ENCODE measurements at places on chromosomes 5 and 9.

DNA sequence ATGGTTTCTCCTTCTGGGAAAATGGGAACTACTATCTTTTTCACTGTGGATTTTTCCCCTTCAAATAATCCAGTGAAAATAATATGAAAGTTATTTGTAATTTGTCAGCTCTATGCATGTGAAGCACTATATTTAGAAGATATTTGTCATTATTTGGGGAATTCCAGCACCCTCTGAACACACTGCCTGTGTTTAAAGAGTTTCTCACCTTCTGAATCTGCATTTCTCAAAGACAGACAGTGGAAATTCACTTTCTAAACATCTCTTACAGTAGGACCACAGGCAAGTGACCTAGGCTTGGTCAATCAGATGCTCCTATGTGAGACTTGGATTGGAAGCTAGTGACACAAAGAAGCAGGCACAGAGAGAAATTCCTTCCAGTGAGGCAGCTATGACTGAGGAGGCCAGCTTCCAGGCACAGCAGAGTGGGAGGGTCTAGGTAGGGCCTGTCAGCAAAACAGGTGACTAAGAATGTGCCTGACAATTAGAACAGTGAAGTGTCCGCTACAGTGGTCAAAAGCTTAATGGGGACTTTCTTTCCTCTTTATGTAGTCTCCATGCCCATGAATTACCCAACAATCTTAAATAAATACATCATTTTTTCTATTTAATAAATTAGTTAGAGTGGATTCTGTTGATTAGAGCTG is 167.2 kb downstream of the HMHB1 start:
- DNase-seq, result no peak

- peak; percentile 5 for DNase-seq
These were observed 133.9 kb downstream of the FSTL4 start for GRCh38 chr5:133478199-133478985.

DNA sequence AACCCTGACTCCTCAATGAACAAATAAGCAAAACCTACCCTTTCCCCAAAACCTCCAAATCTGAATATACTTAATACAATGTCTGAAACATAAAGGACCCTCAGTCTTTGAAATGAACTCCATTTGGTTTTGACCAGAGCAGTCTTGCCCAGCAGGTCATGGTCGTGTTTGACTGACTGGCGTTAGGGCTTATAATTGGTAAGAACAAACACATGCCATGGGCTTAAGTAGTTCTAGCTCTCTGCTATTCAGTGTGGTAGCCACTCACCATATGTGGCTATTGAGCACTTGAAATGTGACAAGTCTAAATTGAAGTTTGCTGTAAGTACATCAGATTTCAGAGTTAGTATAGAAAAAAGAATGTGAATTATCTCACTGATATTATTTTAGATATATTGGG is 42.1 kb downstream of the LRRTM2 start:
- DNase-seq, result no peak

DNA sequence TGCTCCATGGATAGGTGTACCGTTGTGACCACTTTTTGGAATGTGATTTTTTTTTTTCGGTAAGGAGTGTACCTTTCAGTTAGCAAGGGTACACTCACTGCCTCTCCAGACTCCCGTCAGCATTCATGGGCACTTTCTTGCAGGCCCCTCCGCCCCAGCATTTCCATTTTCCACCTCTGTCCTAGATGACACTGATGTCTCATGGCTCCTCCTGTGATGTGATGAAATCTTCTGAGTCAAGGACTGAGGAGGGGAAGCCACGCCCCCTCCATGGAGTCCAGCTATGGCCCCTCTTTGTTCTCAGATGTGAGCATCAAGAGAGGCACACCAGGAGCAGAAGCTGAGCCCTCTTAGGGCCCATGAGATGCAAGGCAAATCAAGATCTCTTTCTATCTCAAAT is 61.8 kb downstream of the CTSL start:
- DNase-seq, result no peak

GRCh38 chr5:134555890-134556311 is 30.4 kb downstream of the JADE2 start:
- DNase-seq, result peak; percentile 47

- DNase-seq, result no peak
These were observed 59.6 kb upstream of the TBC1D2 start for GRCh38 chr9:98315067-98315453.

DNA sequence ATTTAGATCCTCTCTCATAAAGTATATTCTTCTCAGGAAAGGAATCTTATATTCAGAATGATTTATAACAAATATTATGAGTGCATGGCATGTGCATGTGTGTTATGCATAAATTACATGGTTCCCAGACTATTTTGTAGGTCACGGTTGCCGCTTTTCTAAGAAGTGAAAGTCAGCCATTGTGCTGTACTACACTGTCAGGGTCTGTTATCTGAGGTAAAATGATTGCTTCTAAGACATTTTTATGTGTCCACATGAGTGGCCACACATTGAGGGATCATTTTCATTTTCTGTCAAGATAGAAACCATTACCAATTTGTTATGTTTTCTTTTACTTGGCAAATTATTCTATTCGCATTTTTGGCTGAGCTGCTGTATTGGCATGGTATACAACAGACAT is 210.8 kb downstream of the CWC27 start:
- DNase-seq, result no peak

DNA sequence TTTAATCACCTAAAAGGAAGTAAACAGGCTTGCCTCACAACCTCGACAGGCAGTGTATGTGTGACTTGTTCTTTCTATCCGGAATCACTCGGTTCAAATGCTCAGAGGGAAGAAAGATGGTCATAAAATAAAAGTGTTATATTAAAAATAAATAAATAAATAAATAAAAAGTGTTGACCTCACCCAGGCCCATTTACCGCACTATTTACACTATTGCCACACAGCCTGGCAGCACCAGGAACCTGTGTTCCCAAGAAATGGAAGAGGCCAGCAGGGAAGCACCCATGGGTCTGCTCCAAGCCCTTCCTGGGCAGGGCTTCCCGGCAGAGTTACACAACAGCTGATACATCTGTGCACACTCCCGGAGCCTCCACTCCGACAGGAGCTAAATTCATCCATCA is 127.9 kb downstream of the EFNA5 start:
- peak; percentile 60 for DNase-seq

GRCh38 chr5:166561759-166562158 is 1729.7 kb upstream of the WWC1 start:
- no peak for DNase-seq

DNA sequence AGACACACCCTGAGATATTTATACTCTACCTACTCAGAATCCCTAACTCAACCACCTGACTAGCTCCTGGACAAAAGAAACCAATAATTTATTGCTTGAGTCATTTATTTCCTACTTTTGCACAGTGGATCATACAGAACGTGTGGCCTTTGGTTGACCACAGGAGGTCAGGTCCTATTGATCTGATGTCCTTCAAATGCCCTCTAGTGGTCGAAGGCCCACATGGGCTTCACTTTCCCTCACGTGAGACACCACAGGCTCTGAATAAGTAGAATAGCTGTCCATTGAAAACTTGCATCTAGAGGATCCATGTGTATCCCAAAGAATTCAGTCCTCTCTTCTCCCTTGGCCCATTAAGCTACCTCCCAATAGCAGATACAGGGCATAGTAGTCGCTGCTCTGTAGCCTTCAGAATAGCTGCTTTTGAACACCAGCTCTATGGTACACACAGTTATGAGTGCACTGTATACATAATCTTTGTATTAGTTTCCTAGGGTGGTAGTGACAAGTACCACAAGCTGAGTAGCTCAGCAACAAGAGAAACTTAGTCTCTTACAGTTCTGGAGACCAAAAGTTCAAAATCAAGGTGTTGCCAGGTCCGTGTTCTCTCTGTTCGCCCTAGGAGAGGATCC is 177.6 kb upstream of the SMARCA2 start:
- DNase-seq, result peak; percentile 20

GRCh38 chr9:2623288-2624050 is 1.9 kb downstream of the VLDLR start:
- peak; percentile 36 for DNase-seq

- DNase-seq, result no peak
These were observed 53.9 kb downstream of the ZNF366 start for GRCh38 chr5:72453246-72453775.

DNA sequence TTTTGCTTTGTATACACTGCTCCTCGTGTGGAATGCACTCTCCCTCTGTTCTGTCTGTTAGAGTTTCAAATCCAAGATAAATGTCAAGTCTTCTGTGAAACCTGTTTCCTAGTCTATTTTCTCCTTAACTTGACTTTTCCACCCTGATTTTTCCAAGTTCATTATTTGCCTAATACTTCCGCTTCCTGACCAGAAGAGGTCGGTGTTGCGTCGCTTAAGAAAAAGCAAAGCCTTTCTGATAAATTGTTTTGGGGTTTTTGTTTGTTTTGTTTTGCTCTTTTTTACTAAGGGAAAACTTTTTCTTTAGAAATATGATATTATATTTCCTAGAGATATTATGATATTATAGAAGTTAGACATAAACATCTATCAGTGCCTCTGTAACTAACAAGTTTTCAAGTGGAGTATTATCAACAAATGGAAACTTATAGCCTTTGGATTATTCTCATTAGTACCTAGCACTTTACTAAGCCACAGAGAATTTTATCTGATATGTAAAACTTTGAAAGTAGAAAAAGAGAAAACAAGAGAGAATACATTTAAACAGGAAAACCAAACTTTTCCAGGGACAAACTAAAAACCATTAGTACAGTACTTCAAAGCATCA is 55.8 kb downstream of the PHAX start:
- DNase-seq, result peak; percentile 32

- peak; percentile 86 for DNase-seq
These were observed 696.9 kb downstream of the MAT2B start for GRCh38 chr5:164202338-164202737.

DNA sequence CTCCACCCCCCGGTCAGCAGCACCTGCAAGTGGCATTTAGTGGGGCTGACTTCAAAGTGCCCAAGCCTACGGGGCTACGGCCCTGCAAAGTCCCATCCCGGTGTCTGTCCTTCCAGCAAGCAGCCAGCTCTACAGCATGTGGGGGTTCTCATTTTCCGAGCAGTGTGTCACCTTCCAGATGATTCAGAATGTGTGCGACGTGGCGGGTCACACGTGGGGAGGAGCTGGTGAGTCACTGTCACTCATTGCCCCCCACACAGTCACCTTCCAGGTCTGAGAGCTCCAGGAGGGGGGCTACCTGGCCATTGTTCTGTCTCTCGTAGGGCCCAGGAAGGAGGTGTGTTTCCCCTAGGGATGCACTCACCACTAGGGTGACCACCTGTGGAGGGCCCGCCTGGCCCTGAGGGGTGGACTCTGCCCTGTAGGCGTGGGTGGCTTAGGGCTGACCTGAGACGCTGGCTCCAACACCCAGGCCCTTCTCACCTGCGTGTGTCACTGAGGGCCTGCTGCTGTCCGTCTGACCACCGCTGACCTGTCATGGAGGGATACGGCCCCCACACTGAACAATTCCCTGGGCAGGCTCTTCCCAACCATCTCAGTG is 70.2 kb downstream of the SEMA4D start:
- DNase-seq, result no peak

DNA sequence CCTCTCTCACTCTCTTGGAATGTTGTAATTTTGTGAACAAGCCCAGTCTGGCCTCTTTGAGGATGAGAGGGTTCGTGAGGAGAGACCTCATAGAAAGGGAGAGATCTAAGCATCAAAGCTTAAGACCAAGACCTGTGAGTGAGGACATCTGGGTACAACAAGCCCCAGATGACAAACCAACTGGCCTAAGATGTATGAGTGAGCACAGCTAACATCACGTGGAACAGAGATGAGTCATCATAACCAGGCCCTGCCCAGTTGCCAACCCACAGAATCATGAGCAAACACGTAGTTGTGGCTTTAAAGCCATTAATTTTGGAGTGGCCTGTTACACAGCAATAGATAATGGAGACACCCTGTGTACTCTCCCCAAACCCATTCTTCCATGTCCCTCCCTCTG is 439.1 kb upstream of the KIF2A start:
- peak; percentile 53 for DNase-seq
